ENCODE measurements at places on chromosomes 2 and 18.
A peak's percentile ranks its signal among the peaks of the same experiment; 100 is the strongest.

- DNase-seq = no peak
Measured at GRCh38 chr2:53778536-53779162, 8.1 kb downstream of the ASB3 start.

GRCh38 chr2:128662051-128662471, 343.4 kb upstream of the HS6ST1 start:
- DNase-seq = no peak

DNA sequence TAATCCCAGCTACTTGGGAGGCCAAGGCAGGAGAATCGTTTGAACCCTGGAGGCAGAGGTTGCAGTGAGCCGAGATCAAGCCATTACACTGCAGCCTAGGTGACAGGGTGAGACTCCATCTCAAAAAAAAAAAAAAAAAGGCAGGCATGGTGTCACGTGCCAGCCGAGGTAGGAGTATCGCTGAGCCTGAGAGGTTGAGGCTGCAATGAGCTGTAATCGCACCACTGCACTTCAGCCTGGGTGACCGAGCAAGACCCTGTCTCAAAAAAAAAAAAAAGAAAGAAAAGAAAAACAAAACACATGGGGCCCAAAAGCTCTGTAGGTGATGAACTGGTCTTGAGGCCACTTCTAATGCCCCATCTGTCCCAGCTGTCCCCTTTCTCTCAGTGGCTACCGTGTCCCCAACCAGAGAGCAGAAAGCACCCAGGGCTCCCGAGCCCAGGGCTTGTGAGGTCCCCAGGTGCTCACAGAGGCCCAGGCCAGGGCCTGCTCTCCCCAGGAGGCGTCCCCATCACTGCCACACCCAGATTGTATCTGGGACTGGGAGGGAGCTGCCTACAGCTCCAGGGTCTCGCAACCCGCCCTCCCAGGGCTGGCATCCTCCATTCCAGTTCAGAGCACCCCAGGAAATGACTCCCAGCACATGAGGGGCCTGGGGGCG, 8.5 kb downstream of the KLHL30 start:
- DNase-seq = no peak

GRCh38 chr2:213296270-213296669, 12.0 kb downstream of the SPAG16 start:
- DNase-seq = no peak

DNA sequence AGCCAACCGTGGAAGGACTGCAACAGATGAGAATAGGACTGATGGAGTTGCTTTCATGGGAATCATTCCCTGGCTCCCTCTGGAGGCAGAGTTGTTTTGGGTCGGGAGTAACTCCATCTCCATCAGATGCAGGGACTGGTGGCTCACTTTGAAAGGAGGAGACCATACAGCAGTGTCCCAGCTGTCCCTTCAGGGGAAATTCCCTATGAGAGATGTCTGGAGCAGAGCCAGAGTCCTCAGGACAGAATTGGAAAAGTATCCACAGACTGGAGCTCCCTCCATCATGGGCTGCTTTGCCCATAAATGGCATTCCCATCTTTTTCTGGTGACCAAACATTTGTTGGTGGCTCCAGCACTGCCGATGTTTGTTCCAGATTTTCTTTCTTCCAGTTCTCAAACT, 144.3 kb downstream of the NCK2 start:
- no peak for DNase-seq

GRCh38 chr2:178478439-178479274, at the start of gene FKBP7:
Gene FKBP7 (minus strand): TSS chr2:178478600. CDS start chr2:178478499, 101 bp downstream.
- peak; percentile 75 for DNase-seq

DNA sequence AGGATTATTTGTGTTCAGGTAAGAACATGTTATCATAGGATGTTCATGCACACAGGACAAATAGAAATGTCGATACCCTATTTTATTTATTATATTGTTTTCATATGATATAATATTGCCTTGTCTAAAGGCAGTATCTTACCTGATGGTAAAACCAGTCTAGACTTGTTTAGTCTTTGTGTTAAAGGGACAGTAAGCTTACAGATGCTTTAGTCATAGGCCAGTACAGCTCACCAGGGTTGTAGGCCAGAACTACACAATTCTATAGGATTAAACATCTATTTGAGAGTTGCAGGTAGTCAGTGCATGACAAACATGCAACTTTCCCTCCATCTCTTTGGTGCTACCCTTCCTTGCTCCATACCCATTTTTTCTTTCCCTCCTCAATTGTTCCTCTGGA, 158.5 kb downstream of the GALNT3 start:
- no peak for DNase-seq

GRCh38 chr2:214135966-214136365, 274.9 kb upstream of the VWC2L start:
- no peak for DNase-seq

GRCh38 chr2:66495788-66496640, 61.1 kb downstream of the MEIS1 start:
- DNase-seq = no peak

- DNase-seq = no peak
Measured at GRCh38 chr18:11997466-11997865, 16.2 kb downstream of the IMPA2 start.

DNA sequence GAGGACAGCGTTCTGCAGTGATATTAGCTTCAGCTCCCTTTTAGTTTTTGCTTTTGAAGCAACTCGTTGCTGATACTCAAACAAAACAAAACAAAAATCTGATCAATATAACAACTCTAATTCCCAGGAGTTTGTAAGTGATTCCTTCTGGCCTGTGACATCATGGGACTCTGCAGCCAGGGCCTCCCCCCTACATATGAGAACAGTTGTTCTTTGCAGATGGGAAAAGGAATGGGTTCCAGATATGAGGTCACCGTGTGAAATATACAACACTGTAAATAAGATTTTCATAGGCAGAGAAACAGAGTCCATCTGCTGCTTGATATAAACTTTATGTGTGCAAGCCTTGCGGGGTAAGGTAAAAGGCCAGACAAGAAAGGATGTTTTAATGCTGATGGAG, 56.7 kb downstream of the DIS3L2 start:
- DNase-seq = no peak

DNA sequence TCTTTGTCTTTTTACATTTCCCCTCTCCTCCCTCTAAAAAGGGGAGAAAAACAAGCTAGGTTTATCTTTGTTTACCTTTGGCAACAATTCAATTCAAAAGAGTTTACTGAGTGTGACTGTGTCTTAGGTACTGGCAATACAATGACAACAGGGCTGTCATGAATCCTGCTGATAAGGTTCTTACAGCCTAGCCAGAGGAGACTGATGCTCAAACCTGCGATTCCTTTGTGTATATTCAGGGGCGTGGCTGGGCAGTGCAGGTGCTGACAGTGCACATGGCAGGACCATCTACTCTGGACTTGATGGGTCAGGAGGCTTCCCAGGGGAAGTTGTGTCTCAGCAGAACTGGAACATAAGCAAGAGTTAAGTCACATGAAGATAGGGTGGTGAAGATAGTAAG, 23.2 kb upstream of the TTN start:
- no peak for DNase-seq

GRCh38 chr2:197369228-197369932, 58.8 kb upstream of the ANKRD44 start:
- DNase-seq = no peak

- no peak for DNase-seq
Measured at GRCh38 chr2:162029287-162029901, 44.6 kb downstream of the DPP4 start.

DNA sequence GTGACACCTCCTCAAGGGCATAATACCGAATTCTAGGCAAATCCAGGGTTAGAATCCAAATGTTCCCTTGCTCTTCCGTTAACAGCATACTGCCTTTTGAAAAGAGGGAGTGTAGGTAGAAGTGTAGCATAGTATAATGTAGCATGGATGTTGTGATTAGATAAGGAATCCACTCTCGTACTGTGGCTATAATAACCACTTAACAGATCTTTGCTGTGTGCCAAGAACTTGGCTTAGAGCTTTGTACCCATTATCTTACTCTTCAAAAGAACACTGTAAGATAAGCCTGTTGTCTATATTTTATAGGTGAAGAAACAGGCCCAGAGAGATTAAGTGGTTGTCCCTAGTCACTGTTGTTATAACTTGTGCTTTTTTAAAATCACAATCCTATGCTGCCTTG, 24.2 kb downstream of the WDR75 start:
- DNase-seq = no peak

- DNase-seq = no peak
Measured at GRCh38 chr2:19127616-19128015, 230.8 kb downstream of the OSR1 start.

GRCh38 chr2:32847734-32848133, 99.0 kb upstream of the LTBP1 start:
- DNase-seq = no peak

GRCh38 chr18:3577281-3577855, 127.4 kb downstream of the TGIF1 start:
- DNase-seq = no peak

GRCh38 chr2:107036293-107036692, 150.3 kb upstream of the ST6GAL2 start:
- no peak for DNase-seq

DNA sequence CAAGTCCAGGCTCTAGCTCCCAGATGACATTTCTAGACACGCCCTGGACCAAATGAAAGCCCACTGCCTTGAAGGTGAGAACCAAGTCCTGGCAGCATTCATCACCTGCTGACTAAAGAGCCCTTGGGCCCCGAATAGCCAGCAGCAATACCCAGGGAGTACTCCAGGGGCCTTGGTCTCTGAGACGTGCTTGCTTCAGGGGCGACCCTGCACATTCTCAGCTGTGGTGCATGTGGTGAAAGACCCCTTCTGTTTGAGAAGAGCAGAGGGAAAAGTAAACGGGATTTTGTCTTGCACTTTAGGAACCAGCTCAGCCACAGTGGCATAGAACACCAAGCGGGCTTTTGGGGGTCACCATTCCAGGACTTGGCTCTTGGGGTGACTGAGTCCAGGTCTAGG, 260.5 kb upstream of the MYT1L start:
- DNase-seq = no peak

- DNase-seq = no peak
Measured at GRCh38 chr2:16320716-16321115, 344.9 kb downstream of the CYRIA start.

- DNase-seq = no peak
Measured at GRCh38 chr2:45776160-45776955, 124.9 kb downstream of the PRKCE start.

DNA sequence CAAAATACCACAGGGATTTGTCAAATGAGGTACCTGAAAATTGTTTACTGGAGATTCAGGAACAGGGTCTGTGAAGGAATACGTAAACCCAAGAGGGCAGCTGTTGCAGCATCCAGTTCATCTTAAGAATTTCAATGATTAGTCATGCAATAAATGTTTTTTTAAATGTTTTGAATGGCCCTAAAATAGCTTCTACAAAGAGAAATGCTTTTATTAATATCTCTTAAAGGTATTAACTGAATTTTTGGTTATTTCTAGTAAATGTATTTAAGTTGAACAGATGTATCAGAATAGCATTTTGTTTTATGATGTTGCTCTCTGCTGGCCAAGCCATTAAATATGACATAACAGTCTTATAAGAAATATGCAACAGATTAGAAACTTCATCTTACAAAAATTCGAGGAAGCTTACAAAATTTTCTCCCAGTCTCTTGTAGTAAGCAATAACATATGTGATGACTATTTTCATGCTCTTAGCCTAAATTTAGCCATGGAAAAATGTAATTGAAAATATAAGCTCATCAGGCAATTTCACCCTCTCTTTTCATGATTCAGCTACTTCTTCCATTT, 863.9 kb downstream of the SUCLG1 start:
- no peak for DNase-seq

DNA sequence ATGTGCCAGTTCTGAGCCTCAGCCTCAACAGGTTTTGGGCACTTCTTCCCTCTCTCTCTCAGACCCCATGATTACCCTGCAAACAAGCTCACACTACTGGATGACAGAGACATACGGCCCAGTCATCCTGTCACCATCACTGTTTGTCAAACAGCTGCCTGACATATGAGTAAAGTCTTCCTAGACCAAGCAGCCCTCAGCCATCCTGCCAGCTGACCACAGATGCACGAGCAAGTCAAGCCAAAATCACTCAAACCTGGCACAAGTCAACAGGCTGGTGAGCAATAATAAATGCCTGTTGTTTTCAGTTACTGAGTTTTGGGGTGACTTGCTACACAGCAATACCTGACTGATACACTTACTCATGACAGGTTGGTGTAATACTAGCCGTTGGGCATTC, 75.5 kb upstream of the KLF7 start:
- DNase-seq = no peak

- no peak for DNase-seq
Measured at GRCh38 chr2:120935339-120936313, 200.0 kb downstream of the GLI2 start.

DNA sequence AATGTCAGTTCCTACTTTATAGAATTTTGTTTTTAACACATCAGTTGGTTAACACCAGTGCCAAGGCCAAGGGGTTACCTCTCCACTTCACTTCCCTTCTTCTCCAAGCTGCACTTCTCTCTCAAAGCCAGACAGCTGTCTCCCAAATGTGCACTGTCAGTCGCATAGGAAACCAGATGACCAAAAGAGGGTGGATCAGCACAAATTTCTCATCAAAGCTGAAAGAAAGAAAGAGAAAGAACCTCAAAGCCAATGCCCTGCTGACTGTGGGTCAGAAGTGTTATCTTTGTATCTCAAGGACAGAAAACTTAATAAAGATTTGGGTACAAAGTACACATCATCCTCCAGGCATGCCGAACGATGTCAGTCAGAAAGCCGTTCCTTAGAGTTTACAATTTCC, 32.2 kb downstream of the SPATS2L start:
- DNase-seq = no peak

- no peak for DNase-seq
Measured at GRCh38 chr18:63213331-63213900, 106.2 kb downstream of the BCL2 start.

DNA sequence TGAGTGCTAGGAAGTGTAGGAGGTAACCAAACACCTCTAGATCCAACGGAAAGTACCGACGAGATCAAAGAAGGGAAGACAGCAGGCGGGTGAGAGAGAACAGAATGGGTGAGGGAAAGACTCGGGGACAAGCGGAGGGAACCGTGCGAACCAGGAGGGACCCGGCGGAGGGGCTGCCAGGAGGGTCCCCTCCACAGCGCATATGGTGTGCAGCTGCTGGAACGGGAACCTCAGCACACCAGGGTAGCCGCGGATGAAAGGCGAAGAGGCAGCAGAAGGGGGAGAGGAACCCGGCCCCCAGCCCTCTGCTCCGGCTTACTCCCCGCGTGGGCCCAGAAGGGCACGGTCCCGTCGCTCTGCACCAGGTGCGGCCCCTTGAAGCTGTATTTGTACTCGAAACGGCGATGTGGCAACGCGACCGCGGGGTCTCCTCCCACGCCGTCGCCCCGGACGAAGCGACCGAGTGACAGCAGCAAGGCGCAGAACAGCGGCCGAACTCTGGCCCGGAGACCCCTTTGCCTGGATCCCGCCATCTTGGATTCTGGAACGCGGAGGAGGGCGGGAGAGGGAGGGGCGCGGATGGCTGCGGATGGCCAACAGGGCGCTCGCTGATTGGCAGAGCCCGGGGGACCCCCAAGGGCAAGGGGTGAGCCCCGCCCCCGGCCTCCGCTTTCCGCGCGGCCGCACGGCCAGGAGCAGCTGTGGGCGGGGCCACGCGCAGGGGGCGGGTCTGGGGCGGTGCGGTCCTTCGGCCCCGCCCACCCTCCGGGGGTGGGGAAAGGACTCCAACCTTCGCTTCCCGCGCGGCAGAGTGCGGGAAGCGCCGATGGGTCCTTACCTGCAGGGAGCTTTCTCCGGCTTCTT, at the start of gene LMAN1:
Gene LMAN1 (minus strand): TSS at position 554 of the 864 bp plus-strand sequence. CDS start 21 bp downstream, at position 533.
- peak; percentile 90 for DNase-seq

GRCh38 chr2:44441200-44441599, 79.5 kb downstream of the CAMKMT start:
- DNase-seq = no peak

Data from activated gamma-delta T cell treated with anti-CD3 and anti-CD28 coated beads, Interleukin-2, amount 50 U/mL, for 16 hours (primary cell).